CD8-positive, alpha-beta memory T cell (primary cell): ENCODE measurements at places on chromosomes 11 and 22. TPM values are rescaled to one million over a fixed set of nuclear protein-coding genes. Genes with fewer than 3 reads are reported as not detected.
A peak's percentile ranks its signal among the peaks of the same experiment; 100 is the strongest.

The EIF3F gene
- total RNA-seq = 294 TPM

DNA sequence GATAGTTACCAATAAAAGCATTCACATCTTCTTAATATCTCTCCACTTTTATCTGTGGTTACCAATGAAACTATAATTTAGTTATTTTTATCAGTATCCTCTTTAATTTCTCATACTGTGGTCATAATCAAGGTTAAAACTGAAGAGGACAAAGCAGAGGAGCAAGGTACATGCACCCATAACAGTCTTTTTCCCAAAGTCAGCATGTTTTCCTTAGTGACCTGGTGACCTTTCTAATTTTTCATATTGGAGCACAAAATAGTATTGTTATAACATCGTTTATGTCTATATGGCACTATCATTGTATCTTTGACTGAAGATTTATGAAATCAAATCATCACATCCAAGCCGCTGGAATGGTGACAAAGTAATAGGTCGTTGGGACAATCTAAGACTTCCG lies 51.5 kb upstream of the CHORDC1 start:
- DNase-seq = no peak

GRCh38 chr22:49724030-49724892 lies 103.4 kb downstream of the BRD1 start:
- DNase-seq = peak; percentile 13

DNA sequence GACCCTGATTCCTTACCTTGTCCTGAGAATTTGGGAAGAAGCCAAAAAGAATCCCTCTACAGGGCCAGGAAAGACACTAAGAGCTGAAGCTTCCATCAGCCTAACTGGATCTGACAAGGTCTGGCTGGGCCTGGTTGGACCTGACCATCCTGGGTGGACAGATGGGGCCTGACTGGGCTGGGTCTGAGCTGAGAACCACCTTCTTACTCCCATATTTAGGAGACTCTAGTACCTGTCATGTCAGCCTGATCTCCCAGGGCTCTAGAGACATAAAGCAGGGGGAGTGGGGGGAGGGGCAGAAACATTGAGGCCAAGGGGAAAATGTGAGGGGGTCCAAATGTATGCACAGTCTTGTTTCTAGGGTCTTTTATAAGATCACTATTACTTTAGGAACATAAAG lies 129.9 kb downstream of the BUD13 start:
- no peak for DNase-seq

The CLDN5 gene
- not detected for total RNA-seq

GRCh38 chr11:121588747-121589146 lies 136.0 kb upstream of the SORL1-AS1 start:
- no peak for DNase-seq
